PC-3 (cell line): ENCODE measurements at places on chromosomes 1 and 21. TPM values are rescaled to one million over a fixed set of nuclear protein-coding genes. Genes with fewer than 3 reads are reported as not detected.

HSF2BP gene
- 1.2 and 2.4 TPM in 2 replicates for total RNA-seq

IQCC gene
- total RNA-seq: 8.5 and 11.8 TPM in 2 replicates

DNA sequence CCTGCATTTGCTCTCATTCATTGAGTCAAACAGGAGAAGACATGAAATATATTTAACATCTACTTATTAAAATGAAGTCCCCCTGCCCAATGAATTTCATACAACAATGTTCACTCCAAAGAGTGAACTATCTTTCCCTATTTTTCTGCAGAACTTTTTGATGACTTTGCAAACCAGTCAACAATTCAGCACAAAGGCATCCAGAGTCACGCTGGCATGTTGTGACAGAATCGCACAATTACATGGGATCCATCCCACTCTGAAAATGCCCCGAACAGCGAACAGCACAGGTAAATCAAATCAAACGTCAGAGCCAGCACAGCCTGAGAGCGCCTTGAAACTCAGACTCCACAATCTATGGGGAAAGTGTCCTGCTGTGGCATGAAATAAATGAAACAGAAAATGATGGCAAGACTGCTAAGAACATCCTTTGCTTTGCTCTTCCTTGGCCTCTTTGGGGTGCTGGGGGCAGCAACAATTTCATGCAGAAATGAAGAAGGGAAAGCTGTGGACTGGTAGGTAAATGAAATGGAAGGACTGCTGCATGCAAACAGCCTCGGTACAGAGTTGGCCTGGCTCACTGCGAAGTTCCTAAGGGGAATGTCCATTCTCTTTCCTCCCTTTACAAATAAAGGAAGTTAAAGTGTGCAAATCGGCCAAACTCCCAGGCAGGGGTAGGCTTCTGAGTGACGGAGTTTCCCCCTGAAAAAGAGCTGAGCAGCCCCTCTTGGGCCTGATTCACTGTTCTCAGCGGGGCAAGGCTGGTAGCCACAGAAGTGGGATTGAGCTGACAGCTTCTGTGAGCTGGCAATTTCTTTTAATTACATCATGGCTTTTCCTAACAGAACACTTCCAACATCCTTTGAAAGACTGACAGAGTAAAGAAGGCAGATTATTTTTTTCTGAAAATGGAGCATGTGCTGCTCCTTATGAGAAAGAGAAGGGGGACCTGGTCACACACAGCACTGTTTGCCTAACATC is at the start of gene DNASE2B:
Gene DNASE2B, plus strand, starts transcription at position 310 of the 981 bp plus-strand sequence. Its CDS starts 81 bp downstream, at position 391.
- no peak for DNase-seq

GRCh38 chr1:170252851-170253579 is 107.3 kb downstream of the NTMT2 start:
- no peak for DNase-seq

DNA sequence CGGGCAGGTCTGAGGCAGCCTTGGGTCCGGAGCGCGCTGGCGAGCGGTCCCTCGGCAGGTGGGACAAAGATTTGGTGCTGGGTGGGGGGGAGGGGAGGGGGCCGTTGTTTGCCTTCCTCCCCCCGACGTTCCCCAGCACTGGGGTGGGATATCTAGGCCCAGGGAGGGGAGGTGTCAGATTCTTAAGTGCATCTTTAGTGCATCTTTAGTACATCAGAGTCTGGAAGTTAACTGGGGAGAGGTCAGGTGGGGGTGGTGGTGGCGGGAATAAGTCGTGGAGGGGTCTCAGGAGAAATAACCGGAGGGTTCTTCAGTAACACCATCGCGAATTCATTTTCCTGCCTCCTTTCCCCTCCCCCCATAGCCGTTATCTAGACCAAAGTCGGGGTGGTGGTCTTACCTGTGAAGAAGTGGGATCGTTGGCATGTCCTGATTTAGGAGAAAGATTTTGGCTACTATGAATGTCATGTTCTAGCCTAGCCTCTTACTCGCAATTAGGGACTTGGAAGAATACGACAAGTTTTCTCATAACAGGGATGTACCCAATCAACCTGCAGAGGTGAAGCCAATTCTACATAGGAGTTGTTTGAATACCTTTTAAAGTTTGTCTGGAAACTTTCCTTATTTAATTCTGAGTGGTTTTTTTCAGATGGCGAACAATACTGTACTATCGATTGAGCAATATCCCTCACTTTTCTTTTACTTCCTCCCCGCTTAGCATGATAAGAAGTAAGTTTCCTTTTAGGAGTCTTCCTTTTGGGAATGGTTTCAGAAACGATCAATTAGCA is 886 bp downstream of the ZMYM4 start:
- DNase-seq: peak; percentile 12

EDN2 gene
- 0.36 TPM in 1 of 2 replicates, not detected in the other for total RNA-seq

FUBP1 gene
- 81.5 and 93.4 TPM in 2 replicates for total RNA-seq

DNA sequence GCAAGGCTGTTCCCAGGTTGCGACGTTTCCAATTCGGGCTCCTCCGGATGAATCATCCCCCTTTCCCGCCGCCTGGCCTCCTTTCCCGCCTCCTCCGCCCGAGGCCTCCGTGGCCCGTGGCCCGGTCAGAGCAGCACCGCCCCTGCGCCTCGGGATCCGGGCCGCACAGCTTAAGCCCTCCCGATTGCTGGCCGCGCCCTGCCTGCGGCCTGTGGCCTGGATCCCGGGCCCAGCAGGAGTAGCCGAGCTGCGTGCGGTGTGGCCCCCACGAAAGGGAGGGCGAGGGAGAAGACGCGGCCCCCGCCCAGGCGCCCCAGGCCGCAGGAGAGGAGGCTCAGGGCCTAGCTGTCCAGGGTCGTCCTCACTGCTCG is 1.0 kb downstream of the TMEM200B start:
- peak; percentile 82 for DNase-seq

DNA sequence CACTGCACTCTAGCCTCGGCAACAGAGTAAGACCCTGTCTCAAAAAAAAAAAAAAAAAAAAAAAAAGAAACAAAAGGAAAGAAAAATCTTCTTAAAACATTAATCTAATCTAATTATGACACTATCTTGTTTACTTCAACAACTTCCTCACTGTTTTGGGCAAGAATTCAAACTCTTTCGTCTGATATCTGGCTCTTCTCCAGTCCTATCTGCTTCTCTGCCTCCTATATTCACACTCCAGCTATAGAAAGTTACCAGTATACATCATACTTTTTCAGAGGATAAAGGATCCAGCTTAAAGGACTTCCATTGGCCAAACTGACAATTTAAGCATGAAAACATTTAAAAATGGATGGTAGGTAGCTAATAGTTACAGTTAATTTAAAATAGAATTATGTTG is 47.3 kb downstream of the EIF2B3 start:
- DNase-seq: no peak

TLCD4 gene
- 8.3 and 8.6 TPM in 2 replicates for total RNA-seq

OR2AK2 gene
- 0.11 TPM in 1 of 2 replicates, not detected in the other for total RNA-seq

- DNase-seq: no peak
Measured at GRCh38 chr1:218904416-218904815, 269.3 kb upstream of the LYPLAL1 start.

GRCh38 chr1:227844320-227845146 is 29.1 kb downstream of the PRSS38 start:
- no peak for DNase-seq

DNA sequence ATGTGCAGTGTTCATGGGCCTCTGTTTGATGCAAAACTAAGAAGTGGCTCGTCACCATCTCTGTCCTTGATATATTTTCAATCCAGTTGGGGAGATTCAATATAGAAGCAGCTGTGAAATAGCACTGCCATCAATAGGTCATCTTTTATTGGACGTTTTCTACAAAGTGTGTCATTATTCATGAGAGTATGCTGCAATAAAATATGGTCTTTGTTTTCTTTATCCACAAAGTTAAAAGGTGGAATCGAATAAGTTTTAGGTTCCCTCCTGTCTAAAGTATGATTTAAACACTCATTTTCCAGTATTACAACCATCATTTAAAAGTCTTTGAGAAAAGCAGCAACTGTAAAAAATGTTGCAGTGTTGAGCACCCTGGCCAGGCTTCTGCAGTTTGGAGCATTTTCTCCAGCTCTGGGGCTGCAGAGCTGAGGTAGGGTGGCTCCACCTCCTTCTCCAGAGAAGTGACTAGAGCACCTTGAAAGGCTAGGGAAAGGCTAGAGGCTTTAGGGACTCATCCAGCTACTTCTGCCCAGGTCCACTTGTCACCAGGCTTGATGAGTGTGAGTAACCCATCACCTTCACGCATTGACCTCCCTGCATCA is 56.5 kb upstream of the DNAH14 start:
- peak; percentile 12 for DNase-seq

DNA sequence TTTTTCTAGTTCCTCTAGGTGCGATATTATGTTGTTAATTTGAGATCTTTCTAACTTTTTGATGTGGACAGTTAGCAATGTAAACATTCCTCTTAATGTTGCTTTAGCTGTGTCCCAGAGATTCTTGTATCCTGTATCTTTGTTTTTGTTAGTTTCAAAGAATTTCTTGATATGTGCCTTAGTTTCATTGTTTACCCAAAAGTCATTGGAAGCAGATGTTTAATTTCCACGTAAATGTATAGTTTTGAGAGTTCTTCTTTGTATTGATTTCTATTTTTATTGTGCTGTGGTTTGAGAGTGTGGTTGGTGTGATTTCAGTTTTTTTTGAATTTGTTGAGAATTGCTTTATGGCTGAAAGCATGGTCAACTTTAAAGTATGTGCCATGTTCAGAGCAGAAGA is 319.4 kb downstream of the PTBP2 start:
- DNase-seq: no peak
